GM12878 (cell line): ENCODE measurements at places on chromosomes 6 and 20. TPM values are rescaled to one million over a fixed set of nuclear protein-coding genes. Genes with fewer than 3 reads are reported as not detected.

NTSR1 gene
- total RNA-seq: 0.05 TPM in 1 of 2 replicates, not detected in the other

XKR7 gene
- not detected in 2 replicates for total RNA-seq

EHMT2 gene
- total RNA-seq: 50.3 and 53.2 TPM in 2 replicates

TUBB2B gene
- total RNA-seq: 55.4 and 63.2 TPM in 2 replicates

MYLK2 gene
- 0.58 and 0.67 TPM in 2 replicates for total RNA-seq

DNA sequence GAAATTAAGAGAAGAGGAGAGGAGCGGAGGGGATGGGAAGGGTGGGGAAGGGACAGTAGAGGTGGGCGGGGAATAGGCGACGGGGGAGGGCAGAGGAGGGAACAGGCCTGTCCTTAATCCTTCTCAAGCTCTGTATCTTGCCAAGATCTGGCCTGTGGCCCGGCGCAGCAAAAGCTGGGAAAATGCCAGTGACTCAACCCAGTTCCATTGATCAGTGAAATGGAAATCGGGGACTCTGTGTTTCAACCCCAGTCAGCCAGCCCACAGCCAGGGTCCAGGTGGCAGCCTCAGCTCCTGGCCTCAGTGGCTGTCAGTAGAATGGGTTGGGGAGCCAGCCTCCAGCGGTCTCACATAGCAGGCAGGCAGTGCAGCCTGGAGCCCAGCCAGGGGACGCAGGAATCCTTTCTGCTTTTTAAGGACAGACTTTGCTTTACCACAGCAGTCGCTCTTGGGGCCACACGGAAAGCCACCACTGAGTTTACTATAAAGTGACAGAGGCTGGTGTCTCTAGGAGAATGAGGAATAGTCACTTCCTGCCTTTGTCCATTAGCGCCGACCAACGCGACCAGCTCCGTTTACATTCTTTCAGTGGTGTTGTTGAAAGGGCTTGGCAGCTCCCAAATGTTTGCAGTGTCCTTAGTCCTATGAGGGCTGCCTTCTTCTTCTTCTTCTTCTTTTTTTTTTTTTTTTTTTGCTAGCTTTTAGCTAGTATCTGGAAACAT lies 128.0 kb downstream of the RIN2 start:
- H3K27ac ChIP-seq: no peak overlapping the region
- no peaks in the 10 kb centered on the region for H3K36me3 ChIP-seq
- H3K4me1 ChIP-seq: no peaks in the 10 kb centered on the region
- peaks cover 11% of the 10 kb centered on the region for H3K27me3 ChIP-seq

DNA sequence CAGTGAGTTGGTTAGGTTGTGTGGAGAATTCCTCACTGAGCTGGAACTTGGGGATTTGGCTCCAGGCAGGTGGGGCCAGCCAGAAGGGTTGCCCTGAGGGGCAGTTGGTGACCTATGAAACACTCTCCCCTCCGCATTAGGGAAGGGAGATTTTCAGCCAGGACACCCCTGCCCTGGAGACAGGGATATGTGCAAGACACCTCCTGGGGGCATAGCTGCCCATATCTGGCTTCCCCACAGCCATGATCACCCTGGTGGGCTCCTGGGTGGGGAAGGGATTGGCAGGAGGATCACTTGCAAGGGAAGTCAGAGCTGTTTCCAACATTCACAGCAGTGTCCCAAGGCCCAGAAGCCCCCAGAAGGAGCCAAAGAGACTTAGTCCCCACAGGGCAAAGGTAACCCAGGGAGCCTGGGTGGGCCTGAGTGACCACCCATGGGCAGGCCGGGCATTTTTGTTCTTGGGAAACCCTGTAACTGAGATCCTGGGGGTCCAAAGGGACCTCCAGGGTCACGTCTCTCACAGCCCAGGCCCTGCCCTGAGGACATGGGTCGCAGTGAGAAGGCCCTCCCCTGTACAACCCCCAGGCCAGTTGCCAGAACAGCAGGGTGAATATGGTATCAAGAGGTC lies 145.8 kb downstream of the MRPL14 start:
- no peak for DNase-seq
- H3K4me1 ChIP-seq: peaks cover 18% of the 10 kb centered on the region
- H3K36me3 ChIP-seq: no peaks in the 10 kb centered on the region
- no peak overlapping the region for H3K27ac ChIP-seq
- no peak overlapping the region for H3K4me3 ChIP-seq

GRCh38 chr20:24783631-24784492 lies 165.2 kb upstream of the CST7 start:
- DNase-seq: peak; percentile 20
- H3K36me3 ChIP-seq: no peaks in the 10 kb centered on the region
- no peaks in the 10 kb centered on the region; the same call in 1 of the 2 replicates for H3K4me1 ChIP-seq
- peaks cover 2% of the 10 kb centered on the region for H3K27me3 ChIP-seq

- DNase-seq: no peak
- H3K27ac ChIP-seq: no peak overlapping the region
- no peaks in the 10 kb centered on the region for H3K27me3 ChIP-seq
- no peaks in the 10 kb centered on the region for H3K36me3 ChIP-seq
- H3K4me1 ChIP-seq: no peaks in the 10 kb centered on the region
- H3K4me3 ChIP-seq: no peak overlapping the region
These were observed 66.7 kb downstream of the CD164 start for GRCh38 chr6:109315341-109316110.

DNA sequence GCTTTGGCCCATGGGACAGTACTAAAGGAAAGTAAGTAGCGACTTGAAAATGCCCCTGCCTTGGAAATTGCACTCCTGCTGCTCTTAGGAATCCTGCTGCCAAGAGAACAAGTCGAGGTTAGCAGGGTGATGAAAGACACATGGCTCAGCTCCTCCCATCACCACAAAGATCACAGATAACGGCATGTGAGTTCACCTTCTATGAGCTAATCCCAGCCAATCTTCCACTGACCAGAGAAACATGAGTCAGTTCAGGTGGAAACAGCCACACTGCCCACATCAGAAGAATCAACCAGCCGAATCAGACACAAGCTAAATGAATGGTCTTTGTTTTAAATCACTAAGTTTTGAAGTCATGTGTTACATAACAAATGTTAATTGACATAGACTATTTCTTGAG lies 106.3 kb downstream of the PRKN start:
- H3K27me3 ChIP-seq: no peaks in the 10 kb centered on the region
- H3K4me1 ChIP-seq: no peaks in the 10 kb centered on the region
- H3K27ac ChIP-seq: no peak overlapping the region
- H3K36me3 ChIP-seq: no peaks in the 10 kb centered on the region
- no peak overlapping the region for H3K4me3 ChIP-seq
